ENCODE measurements at places on chromosomes 16 and 17. TPM values are rescaled to one million over a fixed set of nuclear protein-coding genes. Genes with fewer than 3 reads are reported as not detected.

GRCh38 chr17:19426631-19427030, 15.6 kb downstream of the RNF112 start:
- no peaks in the 10 kb centered on the region for H3K36me3 ChIP-seq
- H3K27me3 ChIP-seq: no peaks in the 10 kb centered on the region
- DNase-seq: no peak
- no peak overlapping the region for H3K4me3 ChIP-seq
- no peak overlapping the region for H3K27ac ChIP-seq

DNA sequence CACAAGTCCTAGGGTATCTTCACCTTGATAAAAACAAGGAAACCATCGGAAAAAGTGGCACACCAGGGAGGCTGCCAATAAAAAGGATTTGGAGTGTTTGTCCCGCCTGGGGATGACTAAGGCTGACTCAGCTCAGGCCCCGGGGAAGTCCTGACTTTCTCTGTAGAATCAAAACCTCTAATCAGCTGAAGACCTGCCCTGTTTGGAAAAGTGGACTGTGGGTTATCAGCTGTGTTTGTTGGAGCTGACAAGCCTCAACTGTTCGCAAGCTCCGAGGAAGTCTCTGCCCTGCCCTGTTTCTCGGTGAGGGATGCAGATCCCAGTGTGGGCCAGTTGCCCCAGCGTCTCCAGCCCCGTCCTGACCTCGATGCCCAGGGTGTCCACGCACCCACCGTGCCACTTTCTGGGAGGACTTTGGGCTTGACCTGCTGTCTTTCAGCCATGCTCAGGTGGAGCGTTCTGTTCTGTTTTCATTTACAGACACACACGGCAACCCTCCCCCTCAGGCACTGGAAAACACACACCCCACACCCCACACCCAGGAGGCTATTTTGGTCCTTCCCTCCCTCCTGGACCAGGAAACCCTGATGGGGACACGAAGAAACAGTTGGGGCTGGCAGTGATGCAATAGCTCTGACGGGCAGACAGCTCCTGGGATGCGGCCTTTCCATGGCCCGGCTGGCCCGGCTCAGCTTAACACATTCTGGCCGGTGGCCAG, 27.6 kb upstream of the PITPNA start:
- H3K27me3 ChIP-seq: no peaks in the 10 kb centered on the region
- H3K36me3 ChIP-seq: no peaks in the 10 kb centered on the region
- DNase-seq: no peak
- H3K4me3 ChIP-seq: no peak overlapping the region
- peak overlapping the region; percentile 72 for H3K27ac ChIP-seq
- no peaks in the 10 kb centered on the region for H3K4me1 ChIP-seq

DNA sequence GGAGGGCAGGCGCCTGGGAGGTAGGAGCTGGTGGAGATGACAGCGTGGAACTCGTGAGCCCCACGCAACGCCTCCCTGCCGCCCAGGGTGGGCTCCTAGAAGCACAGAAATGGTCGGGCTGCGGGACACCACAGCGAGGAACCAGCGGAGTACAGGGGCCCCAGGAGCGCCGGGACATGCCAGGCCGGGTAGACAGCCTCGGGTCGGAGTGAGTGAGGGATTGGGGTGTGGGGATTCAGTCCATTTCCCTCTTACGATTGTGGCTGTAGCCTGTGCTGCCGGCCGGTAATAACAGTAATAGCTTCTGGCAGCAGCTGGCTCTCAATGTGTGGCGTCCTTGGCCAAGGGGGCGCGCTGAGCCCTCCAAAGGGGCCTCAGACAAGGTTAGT, 12.2 kb upstream of the CES3 start:
- no peak overlapping the region for H3K4me3 ChIP-seq
- H3K4me1 ChIP-seq: no peaks in the 10 kb centered on the region
- peaks cover 25% of the 10 kb centered on the region for H3K27me3 ChIP-seq
- peaks cover 2% of the 10 kb centered on the region for H3K36me3 ChIP-seq
- no peak overlapping the region for H3K27ac ChIP-seq
- no peak for DNase-seq

DNA sequence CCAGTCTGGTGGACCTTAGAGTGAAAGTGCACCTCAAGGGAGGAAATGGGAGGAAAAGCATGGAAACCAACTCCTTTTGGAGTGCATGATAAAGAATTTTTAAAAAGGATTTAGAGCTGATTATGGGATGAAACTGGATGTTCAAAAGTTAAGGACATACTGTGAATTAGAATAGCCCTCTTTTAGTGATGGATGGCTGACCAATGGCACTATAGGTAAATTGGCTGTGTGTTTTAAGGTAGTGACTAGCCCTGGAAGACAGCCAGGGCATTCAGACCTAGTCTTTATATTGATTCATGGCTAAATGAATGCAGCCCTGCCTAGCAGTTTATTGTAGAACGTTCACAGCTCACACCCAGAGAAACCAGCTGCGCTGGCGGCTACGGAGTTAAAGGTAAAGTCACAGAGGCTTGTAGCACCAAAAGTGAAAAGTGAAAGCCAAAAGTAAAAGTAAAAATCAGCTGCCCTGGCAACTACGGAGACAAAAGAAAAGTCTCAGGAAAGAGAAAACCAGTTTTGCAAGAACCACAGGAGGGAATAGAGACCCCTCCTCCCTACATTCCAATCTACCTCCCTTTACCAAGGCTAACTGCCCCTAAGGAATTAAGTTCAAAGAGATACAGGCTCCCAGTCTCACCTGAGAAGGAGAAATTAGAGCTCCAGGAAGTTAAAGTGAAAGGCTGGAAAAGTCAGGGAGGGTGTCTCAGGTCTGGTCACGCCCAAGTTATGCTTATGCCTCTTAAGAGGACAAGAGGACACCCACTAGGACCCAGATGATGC, 21.8 kb downstream of the ACSM1 start:
- peak overlapping the region; percentile 20 for H3K4me3 ChIP-seq
- H3K4me1 ChIP-seq: peaks cover 8% of the 10 kb centered on the region

- no peak for DNase-seq
- no peaks in the 10 kb centered on the region for H3K4me1 ChIP-seq
- H3K27me3 ChIP-seq: no peaks in the 10 kb centered on the region
- H3K4me3 ChIP-seq: no peak overlapping the region
Measured at GRCh38 chr17:63751806-63752205, 10.2 kb upstream of the STRADA start.

DNA sequence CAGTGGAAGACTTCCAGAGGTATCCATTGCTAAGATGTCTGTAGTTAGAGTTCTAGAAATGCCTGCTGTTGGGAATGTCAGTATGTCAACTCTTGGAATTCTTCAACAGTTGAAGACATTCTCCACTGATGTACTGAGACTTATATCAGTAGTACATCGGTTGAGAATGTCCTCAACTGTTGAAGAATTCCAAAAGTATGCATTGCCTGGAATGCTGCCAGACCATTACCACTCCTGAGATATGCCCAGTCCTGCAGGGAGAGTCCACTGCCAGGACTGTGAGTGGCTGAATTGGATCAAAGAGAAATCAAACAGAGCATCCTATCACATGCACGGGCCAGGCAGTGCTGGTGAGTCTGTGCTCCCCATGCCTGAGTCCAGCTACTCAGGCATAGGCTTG, 42.0 kb downstream of the IL21R start:
- no peak overlapping the region for H3K27ac ChIP-seq
- no peak for DNase-seq
- H3K4me3 ChIP-seq: no peak overlapping the region

DNA sequence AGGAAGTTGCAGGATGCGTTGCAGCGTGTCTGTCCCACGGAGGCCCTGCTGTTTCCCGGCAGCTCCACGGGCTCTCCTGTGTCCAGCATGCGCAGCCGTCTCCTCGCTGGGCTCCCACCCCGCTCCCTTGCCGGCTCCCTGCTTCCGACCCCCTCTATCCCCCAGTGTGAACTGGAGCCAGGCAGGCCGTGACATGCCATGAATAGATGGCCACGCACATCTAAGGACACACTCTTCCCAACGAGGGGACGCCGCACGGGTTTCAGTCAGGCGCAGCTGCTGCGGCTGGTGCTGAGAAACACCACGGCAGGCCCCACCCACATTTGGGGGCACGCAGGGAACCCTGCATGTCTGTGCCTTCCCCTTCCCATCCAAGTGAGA, 9.2 kb upstream of the HEXD start:
- no peak for DNase-seq
- no peak overlapping the region for H3K4me3 ChIP-seq
- H3K27ac ChIP-seq: no peak overlapping the region

DNA sequence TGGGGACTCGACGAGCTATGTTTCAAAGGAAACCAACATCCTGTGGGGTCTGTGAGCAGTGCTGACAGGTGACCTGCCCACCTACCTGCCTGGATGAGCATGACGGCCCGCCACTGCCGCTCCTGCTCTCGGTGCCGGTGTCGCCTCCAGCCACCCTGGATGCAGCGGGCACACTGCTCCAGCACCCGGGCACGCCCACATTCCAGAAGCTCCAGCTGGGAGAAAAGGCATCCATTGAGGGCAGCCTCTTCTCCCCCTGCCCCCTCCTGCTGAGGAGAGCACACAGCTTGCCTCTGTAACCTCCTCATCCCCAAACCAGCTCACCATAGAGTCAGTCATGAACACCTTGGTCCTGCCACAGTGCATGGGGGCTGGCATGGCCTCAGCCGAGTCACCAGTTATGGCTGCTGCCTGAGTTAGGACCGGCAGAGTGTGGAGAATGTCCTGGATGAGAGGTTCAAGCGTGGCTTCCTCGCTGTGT, 14.3 kb downstream of the ZNHIT3 start:
- DNase-seq: no peak
- H3K4me3 ChIP-seq: no peak overlapping the region
- H3K27me3 ChIP-seq: no peaks in the 10 kb centered on the region
- H3K36me3 ChIP-seq: peaks cover 7% of the 10 kb centered on the region
- H3K27ac ChIP-seq: no peak overlapping the region
- peaks cover 2% of the 10 kb centered on the region for H3K4me1 ChIP-seq

Gene EME1
- total RNA-seq: 1.5 TPM

Gene FAM171A2
- 8.0 TPM for total RNA-seq

Gene OR2C1
- total RNA-seq: not detected

Gene KRT23
- 1.3 TPM for total RNA-seq

Gene PRSS33
- 0.12 TPM for total RNA-seq

All from lung (tissue), 17 donors.